Activated naive CD4-positive, alpha-beta T cell treated with anti-CD3 and anti-CD28 coated beads for 36 hours (primary cell): ENCODE measurements at places on chromosomes 2 and 18.

DNA sequence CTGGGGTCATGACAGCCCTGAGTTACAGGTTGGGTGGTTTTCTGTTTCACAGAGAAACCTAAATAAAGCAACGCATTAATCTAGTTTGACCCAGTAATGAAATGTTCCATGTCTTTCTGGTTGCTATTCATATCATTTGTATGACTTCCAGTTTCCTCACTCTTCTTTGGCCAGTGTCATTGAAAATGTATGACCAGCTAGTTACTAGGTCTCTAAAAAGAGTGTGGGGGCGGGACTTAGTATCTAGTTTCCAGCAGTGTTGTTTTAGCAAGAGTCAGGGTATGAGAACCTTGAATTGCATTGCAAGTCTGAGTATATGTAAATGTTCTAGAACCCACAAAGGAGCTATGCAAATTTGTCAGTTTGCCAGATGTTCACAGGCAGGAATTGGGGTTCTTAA, 47.7 kb downstream of the SLC9A2 start:
- DNase-seq: no peak

DNA sequence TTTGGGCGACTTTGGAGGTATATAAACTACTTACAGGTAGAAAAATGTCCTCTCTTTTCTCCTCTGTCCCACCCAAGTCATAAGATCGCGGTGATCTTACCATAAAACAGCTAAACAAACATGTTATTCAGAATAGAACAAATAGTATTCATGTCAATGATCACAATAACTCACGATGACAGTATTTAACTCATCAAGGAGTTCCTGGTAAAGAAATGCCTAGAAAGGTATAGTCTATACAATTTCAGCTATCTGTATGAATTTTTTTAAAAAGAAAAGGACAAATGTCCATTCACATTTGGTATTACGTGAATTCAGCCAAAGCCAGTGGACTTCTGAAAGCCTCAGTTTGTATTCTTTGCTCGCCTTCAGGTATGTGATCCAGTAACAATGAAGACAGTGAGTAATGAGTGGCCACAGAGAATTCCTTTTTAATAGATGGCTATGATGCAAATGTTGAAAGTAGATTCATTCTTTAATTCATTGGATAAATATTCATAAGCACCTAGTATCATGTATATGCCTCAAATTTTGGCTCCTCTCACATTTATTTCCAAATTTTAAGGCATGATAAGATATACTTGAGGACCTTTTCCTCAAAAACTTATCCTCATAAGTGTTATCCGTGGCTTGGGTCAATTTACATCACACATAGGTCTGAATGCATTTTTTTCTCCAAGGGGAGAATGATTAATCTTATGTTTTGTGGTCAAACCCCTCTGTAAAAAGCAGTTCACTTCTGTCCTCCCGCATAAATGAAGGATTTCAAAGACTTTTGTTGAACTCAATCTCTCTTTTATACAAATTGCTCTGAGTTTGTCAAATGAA, 20.3 kb downstream of the ABCB11 start:
- no peak for DNase-seq

- DNase-seq: no peak
Observed at GRCh38 chr2:217337771-217338170, 477.9 kb upstream of the TNP1 start.

- DNase-seq: no peak
Observed at GRCh38 chr2:37284381-37284780, 40.3 kb downstream of the PRKD3 start.

GRCh38 chr2:43268066-43268953, 41.9 kb upstream of the ZFP36L2 start:
- no peak for DNase-seq

DNA sequence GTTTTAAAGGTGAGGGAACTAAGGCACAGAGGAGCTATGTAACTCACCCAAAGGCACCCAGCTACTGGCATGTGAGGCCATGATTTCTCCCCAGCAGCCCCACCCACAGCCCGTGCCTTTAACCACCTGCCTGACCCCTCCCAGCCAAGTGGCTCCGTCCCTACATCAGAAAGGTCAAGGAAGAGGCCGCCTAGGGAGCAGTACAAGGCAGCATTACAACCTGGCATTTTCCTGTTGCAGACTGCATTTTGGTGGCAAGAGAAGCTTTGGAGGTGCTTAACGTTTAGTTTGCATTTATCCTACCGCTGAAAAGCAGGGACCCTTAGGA, 17.5 kb downstream of the STEAP3 start:
- DNase-seq: no peak

- peak; percentile 91 for DNase-seq
Observed at GRCh38 chr2:64646007-64646880, 7.5 kb downstream of the SERTAD2 start.

DNA sequence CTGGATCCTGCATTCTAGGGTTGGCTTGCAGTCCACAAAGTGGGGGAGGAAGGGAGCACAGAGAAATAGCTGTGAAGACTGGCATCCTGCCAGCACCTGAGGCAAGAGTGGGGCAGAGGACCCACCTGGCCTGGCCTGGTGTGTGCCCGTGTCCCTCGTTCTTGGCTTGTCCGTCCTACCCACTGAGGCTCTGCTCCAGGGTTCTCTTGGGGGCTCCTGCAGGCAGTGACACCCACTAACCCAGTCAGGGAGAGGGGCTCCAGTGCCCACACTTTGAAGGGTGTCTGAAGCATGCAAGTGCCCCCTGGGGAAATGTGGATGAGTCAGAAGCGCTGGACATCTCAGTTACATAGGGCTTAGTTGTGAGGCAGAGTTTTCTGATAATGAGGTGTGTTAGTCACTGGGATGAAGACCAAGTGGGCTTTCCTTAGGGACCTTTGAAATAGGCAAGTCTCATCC, 79.4 kb downstream of the SLC4A3 start:
- no peak for DNase-seq

DNA sequence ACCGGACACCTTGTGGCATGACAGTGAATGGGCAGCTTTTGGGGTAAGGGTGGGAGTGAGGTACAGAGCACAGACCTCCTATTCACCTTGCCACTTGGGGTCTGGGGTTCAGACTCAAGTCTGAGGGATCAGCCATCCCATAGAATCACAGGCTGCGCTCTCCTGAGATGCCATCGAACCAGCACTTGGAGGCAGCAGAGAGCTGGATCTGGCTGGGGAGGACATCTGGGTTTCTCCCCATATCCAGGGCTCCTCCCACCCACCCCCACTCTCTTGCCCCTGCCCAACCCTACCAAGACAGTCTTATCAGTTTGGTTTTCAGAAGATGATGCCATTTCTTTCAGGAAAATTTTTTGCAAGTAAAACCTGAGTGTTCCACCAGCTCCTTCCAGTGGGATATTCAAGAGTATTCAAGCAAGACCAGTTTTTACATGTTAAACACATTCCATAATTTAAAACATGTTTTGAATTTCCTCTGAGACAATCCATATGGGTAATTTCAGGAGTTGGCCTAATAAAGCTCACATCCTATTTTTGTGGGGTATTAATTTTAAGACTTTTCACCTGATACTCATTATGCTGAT, 29.2 kb upstream of the TEX44 start:
- peak; percentile 74 for DNase-seq

GRCh38 chr2:207138627-207139297, 27.0 kb downstream of the KLF7 start:
- no peak for DNase-seq

GRCh38 chr2:119849838-119850565, 90.3 kb downstream of the PTPN4 start:
- DNase-seq: no peak

GRCh38 chr2:196742216-196742615, 57.3 kb downstream of the GTF3C3 start:
- no peak for DNase-seq

- DNase-seq: no peak
Observed at GRCh38 chr2:164850235-164850634, 8.6 kb upstream of the COBLL1 start.

DNA sequence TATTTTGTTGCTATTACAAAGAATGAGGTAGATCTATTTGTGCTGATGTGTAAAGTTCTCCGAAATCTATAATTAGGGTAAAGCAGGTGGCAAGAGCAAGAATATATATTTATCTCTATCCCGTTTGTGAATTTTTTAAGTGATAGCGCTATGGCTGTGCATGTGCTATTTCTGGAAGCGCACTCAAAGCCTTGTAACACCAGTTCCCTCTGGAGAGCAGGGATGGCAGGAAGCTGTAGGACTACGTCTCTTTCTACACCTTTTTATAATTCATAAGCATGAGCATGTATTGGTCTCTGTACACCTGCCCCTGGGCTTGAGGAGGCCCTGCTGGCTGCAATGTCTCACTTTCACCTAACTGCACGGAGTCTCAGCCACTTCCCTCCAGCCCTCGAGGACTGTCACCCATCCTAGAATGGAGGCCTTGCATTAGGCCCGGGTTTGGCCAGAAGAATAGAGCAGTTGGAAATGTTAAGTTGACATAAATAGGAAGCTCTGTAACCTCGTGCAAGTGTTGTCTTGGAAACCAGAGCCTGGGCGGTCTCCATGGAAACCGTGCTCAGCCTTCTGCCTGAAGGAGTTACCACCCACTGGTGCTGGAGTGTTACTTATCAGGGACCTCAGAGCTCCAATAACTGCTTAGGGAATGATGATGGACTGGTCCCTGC, 20.9 kb downstream of the ITM2C start:
- no peak for DNase-seq

DNA sequence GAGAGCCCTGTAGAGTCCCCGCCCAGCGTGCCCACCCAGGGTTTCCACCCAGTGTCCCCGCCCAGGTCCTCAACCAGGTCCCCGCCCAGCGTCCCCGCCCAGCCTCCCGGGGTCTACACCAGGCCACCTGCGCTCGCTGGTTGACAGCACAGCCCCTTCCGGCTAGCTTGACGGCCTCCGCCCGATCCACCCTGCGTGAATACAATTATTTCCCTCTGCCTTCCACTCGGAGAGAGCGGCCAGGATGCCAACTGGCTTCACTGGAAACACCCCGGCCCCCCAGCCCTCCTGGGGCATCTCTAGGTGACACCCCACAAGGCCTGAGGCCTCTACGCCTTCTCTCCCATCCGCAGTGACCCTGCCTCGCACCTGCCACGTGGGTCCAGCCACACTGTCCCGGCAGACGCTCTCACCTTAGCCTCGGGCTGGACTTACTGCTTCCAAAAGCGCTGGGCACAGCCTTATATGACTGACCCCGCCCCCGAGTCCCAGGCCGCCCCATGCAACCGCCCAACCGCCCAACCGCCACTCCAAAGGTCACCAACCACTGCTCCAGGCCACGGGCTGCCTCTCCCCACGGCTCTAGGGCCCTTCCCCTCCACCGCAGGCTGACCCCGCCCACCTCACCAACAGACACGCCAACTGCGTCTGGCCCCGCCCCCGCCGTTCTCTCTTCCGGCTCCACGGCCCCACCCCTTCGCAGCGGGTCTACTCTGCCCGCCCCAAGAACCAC, 188.1 kb downstream of the LAMA1 start:
- no peak for DNase-seq

DNA sequence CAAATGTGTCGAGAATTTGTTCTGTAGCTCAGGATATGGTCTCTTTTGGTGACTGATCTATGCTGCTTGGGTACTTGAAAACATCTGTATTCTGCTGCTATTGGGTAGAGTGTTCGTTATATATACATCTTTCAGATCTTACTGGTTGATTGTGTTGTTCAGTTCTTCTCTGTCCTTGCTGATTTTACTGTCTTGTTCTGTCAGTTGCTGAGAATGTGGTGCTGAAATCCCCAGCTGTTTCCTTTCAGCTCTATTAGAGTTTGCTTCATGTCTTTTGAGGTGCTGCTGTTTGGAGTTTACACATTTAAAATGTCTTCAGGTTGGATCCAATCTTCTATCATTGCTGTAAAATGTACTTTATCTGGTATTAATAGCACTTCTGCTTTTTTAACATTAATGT, 12.9 kb downstream of the BCL2L11 start:
- no peak for DNase-seq

- no peak for DNase-seq
Observed at GRCh38 chr18:58536534-58537271, 92.2 kb downstream of the ALPK2 start.

DNA sequence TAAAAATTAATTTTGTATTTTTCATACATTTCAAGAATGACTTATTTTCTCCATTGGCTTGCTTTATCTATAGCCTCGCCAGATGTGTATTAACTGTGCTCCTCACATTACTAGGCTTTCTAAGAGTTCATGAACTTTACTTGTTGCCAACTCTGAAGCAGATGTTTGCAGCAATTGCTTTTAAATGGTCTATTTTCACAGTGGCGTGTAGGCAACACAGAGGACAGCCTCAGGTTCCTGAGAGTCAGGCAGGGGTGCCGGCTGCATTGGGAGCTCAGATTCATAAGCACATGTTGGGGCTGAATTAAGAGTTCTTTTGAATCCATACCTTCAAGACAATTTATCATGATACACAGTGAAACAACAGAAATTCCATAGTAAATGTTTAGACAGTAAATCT, 179.2 kb upstream of the PXDN start:
- DNase-seq: no peak

DNA sequence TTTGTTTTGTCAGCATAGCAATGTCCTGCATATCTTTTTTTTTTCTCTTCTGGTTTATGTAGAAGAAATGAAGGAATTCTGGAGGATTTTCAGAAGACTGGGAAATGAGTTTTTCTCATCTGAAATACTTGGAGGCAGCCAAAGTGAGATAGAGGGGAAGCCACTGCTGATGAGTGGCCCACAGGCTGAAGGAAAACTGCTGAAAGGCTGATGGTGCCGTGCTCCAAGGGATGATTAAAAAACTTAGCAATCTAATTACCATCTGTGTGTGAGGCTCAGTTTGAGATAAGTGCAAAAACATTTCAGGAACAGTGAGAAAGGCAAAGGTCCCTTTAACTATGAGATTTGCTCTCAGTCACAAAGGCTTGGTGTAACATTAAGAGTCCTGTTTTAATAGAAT, 98.5 kb downstream of the EVA1A start:
- no peak for DNase-seq

DNA sequence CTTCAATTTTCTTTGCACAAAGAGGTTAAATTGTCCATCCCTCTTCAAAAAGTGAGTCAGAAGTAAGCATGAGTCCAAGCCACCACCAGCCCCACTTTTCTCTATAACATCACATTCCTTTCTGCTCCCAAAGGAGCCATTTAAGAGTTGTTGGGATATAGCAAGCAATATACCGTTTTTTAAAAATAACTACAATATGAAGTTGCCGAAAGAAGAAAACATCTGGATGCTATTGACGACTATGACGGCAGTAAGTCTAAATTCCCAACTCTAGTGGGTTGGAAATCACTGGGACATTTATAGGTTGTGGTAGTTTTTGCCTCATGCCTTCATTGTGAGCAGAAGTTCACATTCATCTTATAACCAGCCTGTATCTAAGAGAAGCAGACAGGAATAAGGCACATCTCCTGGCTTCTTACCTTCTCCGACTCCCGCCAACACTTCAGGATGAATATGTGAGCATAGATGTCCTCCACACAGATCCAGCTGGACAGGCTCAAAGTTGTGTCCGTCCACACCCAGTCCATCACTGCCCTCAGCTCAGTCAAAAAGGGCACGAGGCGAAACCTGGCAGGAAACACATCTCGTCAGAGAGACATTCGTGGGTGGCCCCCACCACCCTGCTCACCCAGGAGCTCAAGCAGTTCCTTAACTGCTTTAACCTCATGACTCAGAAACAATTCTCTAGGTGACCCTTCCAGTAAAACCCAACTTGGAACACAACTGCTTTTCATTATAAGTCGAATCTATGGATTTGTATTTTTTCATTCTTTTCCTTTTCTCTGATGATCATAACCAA, 163.6 kb downstream of the NAPG start:
- DNase-seq: no peak
